ENCODE measurements at places on chromosomes 11 and 22. TPM values are rescaled to one million over a fixed set of nuclear protein-coding genes. Genes with fewer than 3 reads are reported as not detected.

DNA sequence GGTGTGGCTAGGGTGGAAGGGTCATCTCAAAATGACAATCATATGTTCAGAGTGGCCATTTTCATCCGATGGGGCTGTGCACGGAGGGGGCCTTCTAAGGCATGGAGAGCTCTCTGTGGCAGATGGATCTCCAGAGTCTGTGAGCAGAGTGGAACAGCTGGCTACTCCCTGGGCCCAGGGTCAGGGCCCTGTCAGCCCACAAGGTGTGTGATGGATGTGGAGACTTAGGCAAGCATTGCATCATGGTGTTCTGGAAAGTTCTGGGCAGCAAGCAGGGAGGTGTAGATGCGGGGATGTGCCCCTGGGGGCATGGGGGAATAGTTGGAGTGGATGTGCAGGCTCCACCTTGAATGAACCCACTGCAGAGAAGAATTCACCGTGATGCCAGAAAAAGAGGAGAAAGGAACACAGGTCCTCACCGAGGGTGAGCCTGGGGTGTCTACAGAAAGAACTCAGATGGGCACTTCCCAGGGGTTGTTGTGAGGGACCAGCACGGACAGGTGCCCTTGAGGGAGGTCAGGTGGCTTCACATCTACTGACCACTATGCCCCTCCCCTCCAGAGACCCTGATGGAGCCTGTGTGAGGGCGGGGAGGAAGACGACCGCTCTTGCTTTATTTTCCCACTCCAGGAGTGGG, 51.1 kb downstream of the CHRDL2 start:
- H3K36me3 ChIP-seq: no peaks in the 10 kb centered on the region
- H3K27ac ChIP-seq: no peak overlapping the region
- no peak for DNase-seq
- no peak overlapping the region for H3K4me3 ChIP-seq

The OR52E8 gene
- not detected for total RNA-seq

The POU2AF2 gene
- not detected for total RNA-seq

GRCh38 chr11:71490731-71491390, 36.2 kb upstream of the KRTAP5-7 start:
- no peaks in the 10 kb centered on the region for H3K27me3 ChIP-seq
- no peaks in the 10 kb centered on the region for H3K36me3 ChIP-seq
- no peak for DNase-seq

DNA sequence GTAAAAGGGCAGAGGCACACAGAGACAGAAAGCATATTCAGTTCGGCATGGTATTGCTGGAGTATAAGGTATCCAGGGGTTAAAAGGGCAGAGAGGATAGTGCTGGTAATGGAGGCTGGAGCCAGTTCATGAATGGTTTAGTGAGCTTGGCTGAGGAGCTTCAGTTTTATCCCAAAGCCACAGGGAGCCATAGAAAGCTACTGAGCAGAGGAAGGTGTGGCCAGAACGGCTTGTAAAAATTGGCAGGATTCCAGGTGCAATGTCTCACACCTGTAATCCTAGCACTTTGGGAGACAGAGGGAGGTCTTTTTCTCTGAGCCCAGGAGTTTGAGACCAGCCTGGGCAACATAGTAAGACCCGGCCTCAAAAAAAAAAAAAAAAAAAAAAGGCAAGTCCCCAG, 186.1 kb downstream of the MYO18B start:
- H3K36me3 ChIP-seq: no peaks in the 10 kb centered on the region
- no peak for DNase-seq
- peaks cover 5% of the 10 kb centered on the region for H3K27me3 ChIP-seq
- no peaks in the 10 kb centered on the region for H3K4me1 ChIP-seq

DNA sequence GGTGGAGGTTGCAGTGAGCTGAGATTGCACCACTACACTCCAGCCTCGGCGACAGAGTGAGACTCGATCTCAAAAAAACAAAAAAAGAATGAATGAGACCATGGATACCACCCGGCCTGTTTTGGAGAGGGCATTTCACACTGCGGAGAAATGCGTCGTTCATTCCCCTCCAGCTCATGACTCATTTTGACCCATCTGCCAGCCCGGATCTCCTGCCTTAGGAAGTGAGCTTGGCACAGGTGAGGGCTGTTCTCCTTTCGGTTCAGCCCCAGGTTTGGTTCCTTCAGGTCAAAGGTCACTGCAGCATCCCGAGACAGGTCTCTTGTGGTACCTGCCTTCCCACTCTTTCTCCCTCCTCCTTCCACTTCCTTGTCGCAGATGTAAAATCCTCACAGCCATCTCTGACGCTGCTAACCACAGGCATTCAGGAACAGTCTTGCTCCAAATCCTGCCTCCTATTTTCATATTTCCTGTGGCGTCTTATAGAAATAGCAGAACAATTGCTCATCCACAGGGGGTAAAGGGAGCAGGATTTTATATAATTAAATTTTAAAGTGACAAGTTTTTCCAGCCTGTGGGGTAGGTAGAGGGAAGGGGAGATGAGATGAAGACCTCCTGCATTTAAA, 517.9 kb downstream of the NTM start:
- H3K27ac ChIP-seq: no peak overlapping the region
- no peaks in the 10 kb centered on the region for H3K4me1 ChIP-seq
- no peak for DNase-seq
- no peaks in the 10 kb centered on the region for H3K36me3 ChIP-seq
- H3K27me3 ChIP-seq: no peaks in the 10 kb centered on the region

The ST3GAL4 gene
- total RNA-seq: 56.6 TPM

DNA sequence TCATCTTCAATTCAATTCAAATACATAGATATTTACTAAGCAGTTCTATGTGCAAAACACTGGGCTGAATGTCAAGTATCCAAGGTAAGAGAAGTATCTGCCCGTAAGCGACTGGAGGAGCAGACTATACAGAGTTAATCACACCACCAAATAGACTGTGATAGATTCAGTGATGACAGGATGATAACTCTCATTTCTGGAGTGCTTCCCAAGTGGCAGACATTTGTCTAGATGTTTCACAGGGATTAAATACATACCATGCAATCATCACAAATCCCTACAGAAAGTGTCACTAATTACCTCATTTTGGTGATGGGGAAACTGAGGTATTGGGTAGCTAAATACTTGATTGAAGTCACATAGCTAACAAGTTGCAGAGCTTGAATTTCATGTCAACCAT, 508.7 kb upstream of the TENM4 start:
- H3K4me3 ChIP-seq: no peak overlapping the region
- H3K4me1 ChIP-seq: no peaks in the 10 kb centered on the region

The MS4A8 gene
- total RNA-seq: not detected

The CARD18 gene
- 8.1 TPM for total RNA-seq

DNA sequence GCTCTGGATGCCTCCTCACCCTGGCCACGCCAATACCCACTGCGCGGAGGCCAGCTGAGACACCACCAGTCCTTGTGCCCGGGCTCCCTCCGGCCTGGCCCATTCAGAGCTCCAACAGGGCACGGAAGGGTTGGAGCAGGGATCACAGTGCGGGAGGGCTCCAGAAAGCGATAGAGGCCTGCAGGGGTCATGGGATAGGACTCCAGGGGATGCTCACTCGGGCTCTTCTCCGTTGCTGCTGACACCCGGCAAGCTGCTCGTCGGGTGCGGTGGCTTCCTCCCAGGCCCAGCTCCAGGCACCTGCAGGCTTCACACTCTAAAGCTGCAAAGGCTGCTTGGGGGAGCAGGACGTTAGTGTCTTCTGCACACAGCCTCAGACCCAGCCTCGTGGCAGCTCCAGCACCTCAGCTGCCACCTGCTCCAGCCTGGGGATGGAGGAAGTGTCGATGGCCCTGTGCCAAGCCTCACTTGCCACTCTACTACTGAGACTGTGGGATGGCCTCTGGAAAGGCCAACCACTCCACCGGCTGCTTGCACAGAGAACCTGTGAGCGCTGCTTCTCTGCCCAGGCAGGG, 10.6 kb downstream of the WNT7B start:
- peaks cover 90% of the 10 kb centered on the region for H3K4me1 ChIP-seq
- H3K27ac ChIP-seq: peak overlapping the region; percentile 93
- H3K4me3 ChIP-seq: no peak overlapping the region
- H3K36me3 ChIP-seq: no peaks in the 10 kb centered on the region
- no peak for DNase-seq

The OR5P2 gene
- not detected for total RNA-seq

GRCh38 chr22:50605613-50606074, 5.1 kb downstream of the MAPK8IP2 start:
- no peaks in the 10 kb centered on the region for H3K27me3 ChIP-seq
- H3K4me1 ChIP-seq: peaks cover 3% of the 10 kb centered on the region
- H3K27ac ChIP-seq: no peak overlapping the region

GRCh38 chr11:118060081-118060661, 16.7 kb upstream of the TMPRSS4 start:
- no peaks in the 10 kb centered on the region for H3K4me1 ChIP-seq
- H3K27ac ChIP-seq: no peak overlapping the region
- no peaks in the 10 kb centered on the region for H3K27me3 ChIP-seq
- no peaks in the 10 kb centered on the region for H3K36me3 ChIP-seq
- no peak overlapping the region for H3K4me3 ChIP-seq
- DNase-seq: no peak

GRCh38 chr11:128689948-128690664, 3.8 kb upstream of the FLI1 start:
- peaks cover 11% of the 10 kb centered on the region for H3K4me1 ChIP-seq
- H3K27ac ChIP-seq: no peak overlapping the region
- peaks cover 39% of the 10 kb centered on the region for H3K27me3 ChIP-seq
- no peak for DNase-seq

DNA sequence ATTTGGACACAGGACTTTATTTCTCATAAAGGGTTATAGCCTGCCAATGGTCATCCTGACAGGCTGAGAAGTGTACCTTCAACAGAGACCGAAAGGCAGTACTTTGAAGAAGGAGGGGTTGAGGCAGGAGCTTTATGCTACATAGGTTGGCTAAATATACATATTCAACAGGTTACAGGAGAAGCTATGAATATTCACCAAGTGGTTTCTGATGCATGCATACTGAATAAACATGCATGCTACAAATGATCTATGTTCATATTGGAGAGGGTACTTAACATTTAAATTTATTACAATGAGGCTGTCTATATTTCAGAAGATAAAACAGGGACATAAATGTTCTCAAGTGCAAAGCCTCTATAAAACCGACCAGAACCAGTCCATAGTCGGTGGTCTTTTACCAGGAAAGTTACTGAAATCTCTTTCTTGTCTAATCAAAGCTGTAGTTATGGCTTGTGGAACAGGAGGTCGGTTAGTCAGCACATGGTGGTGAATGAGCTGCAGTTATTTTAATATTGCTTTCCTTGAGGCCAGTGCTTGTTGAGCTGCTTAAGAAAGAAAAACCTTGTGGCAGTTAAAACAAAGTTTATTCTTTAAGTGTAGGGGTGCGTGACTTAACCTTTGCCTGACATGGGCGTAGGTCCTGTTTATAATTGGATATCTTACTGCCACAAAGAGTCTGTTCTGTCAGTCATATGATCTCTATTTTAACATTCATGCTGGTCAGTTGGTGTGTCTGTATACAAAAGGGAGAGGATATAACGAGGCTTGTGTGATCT, 19.5 kb downstream of the CNTF start:
- H3K36me3 ChIP-seq: no peaks in the 10 kb centered on the region
- DNase-seq: no peak
- H3K27ac ChIP-seq: no peak overlapping the region
- H3K27me3 ChIP-seq: 0 out of 2 replicates have a peak, but pooled peaks cover 2% of the 10 kb centered on the region

DNA sequence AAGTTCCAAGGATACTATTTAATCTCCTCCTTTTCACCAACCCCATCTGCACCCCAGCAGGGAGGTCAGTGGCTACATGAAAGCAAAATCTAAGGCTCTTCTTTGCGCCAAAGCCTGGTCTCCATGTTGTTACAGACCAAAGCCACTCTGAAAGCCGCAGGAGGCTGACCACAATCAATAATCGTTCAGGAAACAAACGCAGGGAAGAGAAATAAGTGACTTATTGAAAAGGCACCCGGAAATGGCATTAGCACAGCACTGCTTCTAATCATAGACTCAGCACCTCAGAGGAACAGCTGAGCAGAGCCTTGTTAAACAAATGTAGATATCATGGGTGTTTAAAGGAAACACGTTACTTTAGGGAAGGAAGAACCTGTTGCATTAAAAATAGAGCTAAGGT, 183.9 kb downstream of the KIRREL3 start:
- H3K27ac ChIP-seq: no peak overlapping the region
- H3K36me3 ChIP-seq: no peaks in the 10 kb centered on the region
- H3K4me3 ChIP-seq: no peak overlapping the region
- H3K4me1 ChIP-seq: no peaks in the 10 kb centered on the region

DNA sequence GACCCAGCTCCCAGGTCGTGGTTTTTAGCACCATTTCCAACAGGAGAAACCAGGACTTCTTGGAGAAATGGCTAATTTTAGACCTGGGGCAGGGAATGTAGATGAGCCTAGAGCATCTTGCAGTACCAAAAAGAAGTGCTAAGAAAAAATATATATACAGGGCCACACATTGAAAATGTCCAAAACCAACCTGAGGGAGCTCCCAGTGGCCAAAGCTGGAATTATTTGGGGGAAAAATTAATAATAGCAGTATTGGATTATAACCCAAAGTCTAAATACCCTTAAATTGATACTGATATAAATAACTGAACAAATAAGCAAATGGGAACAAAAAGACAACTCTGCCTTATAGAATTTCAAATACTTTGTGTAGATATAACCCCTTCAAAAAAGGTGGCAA, 108.0 kb downstream of the PARVA start:
- H3K36me3 ChIP-seq: no peaks in the 10 kb centered on the region
- no peak overlapping the region for H3K27ac ChIP-seq
- H3K27me3 ChIP-seq: no peaks in the 10 kb centered on the region
- no peak overlapping the region for H3K4me3 ChIP-seq
- DNase-seq: no peak

- H3K27me3 ChIP-seq: peaks cover 9% of the 10 kb centered on the region
- H3K4me3 ChIP-seq: no peak overlapping the region
- no peaks in the 10 kb centered on the region for H3K36me3 ChIP-seq
- H3K4me1 ChIP-seq: no peaks in the 10 kb centered on the region
Observed at GRCh38 chr11:18890615-18891014, 48.6 kb downstream of the MRGPRX1 start.

DNA sequence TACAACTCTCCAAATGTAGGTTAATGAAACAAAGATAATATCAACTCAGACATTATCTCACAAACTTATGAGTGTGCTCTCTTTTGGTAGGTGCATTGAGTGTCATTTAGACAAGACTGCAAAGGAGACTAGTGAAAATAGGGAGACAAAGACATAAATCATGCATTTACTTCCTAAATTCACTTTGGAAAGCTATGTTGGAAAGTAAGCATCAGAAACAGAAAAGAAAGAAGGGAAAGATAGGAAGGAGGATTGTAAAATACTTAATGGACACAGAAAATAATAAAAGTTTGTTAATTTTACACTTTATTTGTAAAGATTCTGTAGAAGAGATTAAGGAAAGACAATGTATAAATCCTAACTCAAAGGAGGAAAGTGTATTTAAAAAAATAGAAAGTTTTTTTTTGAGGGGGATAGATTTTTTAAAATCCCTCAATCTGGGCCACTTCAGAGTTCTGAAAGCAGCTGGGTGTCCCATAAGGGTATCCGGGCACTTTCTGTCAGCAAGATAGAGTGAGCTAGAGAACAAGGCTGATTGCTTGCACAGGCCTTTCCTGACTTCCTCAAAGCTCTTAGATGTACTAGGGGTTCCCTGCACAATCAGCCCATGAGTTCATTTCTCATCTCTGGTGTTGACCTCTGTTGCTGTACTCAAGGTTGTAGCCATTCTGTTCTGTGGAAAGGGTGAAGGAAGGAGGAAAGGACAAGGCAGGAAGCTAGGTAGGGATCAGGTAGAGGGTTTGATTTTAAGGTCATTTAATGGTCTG, 22.4 kb upstream of the RDX start:
- H3K27me3 ChIP-seq: no peaks in the 10 kb centered on the region
- H3K27ac ChIP-seq: no peak overlapping the region
- H3K4me3 ChIP-seq: no peak overlapping the region
- no peaks in the 10 kb centered on the region for H3K36me3 ChIP-seq
